RKO (cell line): ENCODE measurements at places on chromosomes 7 and 10.

- no peak for DNase-seq
Observed at GRCh38 chr7:21041666-21042065, 255.0 kb upstream of the SP8 start.

- DNase-seq = no peak
Observed at GRCh38 chr10:105359708-105360107, 718.6 kb downstream of the SORCS3 start.

- no peak for DNase-seq
Observed at GRCh38 chr10:124559372-124560132, 97.9 kb downstream of the LHPP start.

- DNase-seq = no peak
Observed at GRCh38 chr7:4132221-4132620, 549.9 kb upstream of the FOXK1 start.

DNA sequence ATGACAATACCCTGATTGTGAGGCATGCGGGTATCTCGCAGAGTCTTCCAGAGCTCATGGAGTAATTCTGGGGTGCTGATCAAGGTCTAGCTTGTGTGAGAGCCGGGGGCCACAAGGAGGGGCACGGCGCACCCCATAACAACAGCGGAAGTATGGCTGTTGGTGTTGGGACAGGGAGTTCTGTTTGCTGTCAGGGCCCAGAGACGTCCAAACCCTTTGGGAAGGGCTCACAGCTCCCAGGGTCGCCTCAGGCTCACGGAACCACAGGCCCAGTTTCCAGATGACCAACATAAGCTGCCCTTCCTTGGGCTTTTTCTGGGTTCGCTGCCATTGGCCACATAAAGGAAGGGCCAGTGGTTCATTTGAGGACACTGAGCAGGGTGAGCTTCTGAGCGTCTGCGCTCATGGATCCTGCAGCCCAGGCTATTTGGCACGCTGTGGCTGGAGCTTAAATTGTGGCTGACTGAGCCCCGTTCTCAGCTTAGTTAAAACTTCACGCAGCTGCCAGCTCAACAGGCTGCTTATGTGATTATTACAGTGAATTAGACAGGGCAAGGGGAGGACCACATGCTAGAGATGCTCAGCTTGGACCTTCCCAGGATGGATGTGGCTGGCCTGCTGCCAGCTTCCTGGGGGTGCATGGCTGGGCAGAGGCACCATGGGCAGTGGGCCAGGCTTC, 92.3 kb downstream of the DNAJB6 start:
- no peak for DNase-seq

- DNase-seq = peak; percentile 34
Observed at GRCh38 chr10:75108684-75109458, 2.6 kb upstream of the SAMD8 start.

- no peak for DNase-seq
Observed at GRCh38 chr7:158771213-158771834, 58.0 kb downstream of the ESYT2 start.

- no peak for DNase-seq
Observed at GRCh38 chr10:3203016-3203811, 30.6 kb upstream of the PITRM1 start.

DNA sequence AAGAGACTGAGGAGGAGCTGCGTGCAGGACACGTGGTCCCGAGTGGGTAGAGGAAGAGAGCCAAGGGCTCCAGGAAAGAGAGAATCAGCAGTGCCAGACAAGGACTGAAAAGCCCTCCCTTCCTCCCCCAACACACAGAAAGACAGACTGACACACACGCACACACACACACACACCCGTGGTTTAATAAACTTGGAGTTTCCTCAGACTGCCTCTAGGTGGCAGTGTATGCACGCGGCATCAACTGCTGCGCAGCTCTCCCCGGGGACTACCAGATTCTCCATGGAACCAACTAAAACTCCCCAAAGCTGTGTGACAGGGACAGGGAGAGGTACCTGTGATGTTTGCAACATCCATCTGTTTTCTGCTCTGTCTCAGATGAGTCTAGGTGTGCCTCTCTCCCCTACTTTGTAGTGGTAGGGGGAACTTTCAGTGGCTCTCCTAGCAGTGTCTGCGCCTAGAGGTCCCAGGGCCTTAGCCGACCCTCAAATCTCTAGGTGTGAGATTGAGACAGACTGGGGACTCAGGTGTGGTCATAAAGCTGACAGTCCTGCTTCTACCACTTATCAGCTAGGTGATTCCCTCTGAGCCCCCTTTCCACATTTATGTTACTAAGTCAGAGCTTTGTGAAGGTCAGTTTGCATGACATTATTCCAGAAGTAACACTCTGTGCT, 9.3 kb upstream of the TSPAN14 start:
- DNase-seq = peak; percentile 65

- DNase-seq = no peak
Observed at GRCh38 chr10:103610921-103611511, 117.5 kb downstream of the NEURL1 start.

GRCh38 chr7:117043108-117043825, 90.0 kb downstream of the ST7 start:
- DNase-seq = no peak

- no peak for DNase-seq
Observed at GRCh38 chr7:23121165-23121564, 15.6 kb downstream of the KLHL7 start.

DNA sequence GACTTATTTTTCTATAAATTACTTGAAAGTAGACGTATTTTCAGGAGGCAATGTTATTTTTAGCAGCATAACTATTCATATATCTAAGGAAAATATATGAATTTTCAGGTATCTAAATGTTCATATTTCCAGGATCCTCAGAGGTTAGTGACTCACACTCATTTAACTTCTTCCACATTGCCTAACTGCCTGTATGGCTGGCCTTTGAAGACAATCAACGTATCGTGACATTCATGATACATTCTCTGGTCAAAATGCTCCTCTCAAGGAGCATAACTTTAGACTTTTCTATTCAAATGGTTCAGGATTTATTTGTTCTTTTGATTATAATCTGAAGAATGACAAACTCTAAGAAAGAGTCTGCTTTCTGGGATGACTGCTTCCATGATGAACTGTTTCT, 89.3 kb downstream of the SEMA3C start:
- no peak for DNase-seq

GRCh38 chr7:101866328-101866727, 48.9 kb downstream of the CUX1 start:
- no peak for DNase-seq

DNA sequence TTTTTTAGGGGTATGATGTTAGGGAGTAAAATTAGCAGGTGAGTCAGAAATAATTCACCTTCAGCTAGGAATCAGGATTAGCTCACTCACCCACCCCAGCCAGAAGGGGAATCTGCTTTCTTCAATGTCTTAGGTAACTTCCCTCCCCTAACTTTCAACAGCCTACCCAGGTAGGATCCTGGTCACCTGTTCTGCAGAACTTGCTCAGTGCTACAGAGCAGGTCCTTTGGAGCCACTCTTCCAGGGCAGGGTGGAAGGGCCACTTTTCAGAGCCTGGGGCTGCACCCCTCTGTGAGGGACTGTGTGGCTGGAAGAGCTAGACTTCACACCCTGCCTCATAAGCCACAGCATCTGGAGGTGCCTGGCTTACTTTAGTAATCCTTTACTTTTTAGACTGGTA, 58.1 kb downstream of the SHH start:
- DNase-seq = no peak

DNA sequence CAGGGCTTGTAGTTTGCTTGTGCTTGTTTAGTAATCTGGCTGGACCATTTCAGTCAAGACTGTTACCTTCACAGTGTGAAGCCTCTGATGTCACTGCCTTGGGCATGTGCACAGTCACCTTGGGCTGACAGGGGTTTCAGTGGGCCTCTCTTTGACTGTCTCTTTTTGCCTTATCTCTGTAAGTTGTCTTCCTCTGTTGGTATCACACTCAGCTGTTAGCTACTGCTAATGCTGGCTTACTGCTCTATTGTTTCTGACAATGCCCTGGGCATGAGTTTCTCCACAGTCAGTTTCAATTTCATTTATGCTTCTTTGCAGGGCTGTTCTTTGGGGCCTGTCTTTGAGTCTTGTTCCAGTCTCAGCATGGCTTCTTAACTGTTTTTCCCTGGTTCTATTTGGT, 201.9 kb upstream of the SHH start:
- DNase-seq = no peak

GRCh38 chr7:159092701-159093121, 52.0 kb downstream of the VIPR2 start:
- no peak for DNase-seq

GRCh38 chr10:70523549-70523948, 45.0 kb downstream of the PALD1 start:
- no peak for DNase-seq

DNA sequence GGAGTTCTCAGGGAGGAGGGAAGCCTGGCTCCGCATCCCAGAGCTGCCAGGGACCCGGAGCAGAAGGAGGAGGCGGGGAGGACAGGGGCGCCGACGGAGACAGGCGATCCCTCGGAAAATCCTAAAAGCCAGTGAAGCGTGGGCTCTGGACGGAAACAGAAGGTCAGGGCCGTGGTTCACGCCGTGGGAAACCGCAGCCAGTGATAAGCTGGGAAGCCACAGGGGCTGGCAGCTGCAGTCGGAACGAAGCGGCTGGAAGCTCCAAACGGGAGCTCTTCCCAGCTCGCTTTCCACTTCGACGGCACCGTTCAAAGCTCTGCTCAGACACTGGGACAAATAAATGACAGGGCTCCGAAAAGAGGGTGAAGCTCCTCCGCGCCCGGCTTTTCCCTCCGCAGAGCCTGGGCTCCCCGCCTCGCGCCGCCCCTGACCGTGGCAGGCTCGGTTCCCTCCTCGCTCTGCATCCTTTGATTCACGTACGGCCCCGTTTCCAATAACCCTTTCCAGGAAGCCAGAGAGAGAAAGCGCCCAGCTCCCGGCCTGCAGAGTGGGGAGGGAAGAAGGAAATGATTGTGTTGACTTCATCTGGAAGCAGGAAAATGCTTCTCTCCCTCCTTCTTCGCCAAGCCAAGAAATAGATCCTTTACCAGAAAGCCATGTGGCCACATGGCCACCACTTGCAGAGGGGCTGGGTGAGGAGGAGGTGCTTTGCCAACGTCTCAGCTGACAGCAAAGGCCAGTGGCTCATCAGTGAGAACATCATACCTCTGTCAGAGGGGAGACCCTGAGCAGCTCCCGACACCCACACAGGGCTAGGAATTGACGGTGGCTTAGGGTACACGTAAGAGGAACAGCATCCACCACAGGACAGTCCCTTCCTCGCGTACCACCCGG, 57.4 kb downstream of the ADRB1 start:
- no peak for DNase-seq

GRCh38 chr10:75211007-75211691, 553 bp downstream of the VDAC2 start:
- DNase-seq = peak; percentile 91

DNA sequence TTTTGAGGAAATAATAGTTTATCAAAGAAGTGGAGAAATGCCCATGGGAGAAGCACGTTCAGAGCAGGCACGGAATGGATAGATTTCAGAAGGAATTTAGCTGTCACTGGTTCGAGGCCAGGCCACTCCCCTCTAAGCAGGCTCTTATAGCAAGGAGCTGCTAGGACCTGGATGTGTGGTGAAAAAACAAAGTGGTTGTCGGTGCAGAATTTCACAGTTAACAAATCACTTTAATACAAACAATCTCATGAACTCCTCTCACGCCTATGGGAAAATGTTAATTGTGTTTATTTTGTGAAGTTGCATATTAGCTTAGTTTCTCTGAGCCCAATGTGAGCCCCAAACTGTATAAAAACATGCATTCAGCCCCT, 176.3 kb downstream of the PKD1L1 start:
- DNase-seq = no peak

DNA sequence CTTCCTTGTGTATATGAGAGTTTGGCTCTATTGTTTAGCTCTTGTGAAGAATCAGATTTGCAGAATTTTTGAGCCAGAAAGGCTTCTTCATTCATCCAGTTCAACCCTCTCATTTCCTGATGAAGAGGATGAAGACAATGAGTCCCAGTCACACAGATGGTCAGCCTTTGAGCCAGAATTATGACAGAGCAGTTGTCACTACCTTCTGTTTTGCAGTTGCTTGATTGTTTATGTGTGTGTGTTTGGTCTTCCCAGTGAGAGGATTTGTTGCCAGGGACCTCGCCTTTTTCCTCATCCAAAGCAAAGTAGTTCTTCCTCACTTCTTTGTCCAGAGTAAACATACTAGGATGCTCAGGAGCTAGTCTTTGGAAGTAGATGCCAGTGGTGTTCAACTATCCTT, 15.6 kb downstream of the MDFIC start:
- no peak for DNase-seq

- DNase-seq = peak; percentile 78
Observed at GRCh38 chr7:100584683-100585510, 1.0 kb downstream of the LRCH4 start.

DNA sequence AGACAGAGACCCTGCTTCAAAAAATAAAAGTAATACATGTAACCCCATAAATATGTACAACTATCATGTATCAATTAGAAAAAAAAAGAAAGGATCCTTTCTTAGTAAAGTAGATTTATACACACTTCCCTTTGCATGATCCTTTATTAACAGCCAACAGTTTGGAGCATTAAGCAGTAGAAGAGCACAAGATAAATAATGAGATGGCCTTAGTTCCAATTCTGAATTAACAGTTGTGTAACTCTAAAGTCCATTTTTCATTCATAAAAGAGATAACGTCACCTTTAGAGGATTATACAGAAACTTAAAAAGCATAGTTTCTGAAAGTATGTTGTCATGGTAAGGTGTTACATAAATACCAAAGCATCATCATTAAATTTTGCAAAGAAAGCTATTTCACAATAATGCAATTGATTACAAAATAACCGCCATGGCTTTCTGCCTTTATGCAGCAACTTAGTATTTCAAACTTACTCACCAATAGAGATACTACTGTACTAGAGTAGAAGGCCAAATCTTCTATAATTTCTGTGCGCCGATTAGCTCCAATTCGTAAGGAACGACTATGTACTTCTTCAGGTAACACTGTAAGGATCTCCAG, 40.3 kb downstream of the TNPO3 start:
- no peak for DNase-seq

GRCh38 chr10:126867567-126868365, 37.5 kb upstream of the DOCK1 start:
- DNase-seq = no peak

DNA sequence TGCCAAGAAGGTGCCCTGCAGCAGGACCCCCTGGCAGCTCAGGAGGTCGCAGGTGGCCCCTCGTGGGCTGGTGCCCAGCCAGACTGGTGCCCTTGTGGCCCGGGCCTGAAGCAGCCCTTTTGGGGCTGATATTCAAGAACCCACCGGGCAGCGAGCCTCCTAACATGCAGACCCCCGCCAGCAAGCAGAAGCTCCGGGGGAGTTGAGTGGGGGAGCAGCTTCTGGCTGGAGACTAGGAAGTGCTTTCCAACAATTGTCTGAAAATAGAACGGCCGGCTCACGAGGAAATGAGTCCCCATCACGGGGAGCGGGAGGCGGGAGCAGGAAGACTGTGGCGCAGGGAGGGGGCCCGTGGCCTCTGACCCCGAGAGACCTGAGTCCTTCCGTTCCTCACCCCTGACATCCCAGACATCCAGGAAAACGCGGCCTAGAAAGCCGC, 9.5 kb upstream of the INTS1 start:
- DNase-seq = no peak

- no peak for DNase-seq
Observed at GRCh38 chr10:5385224-5385623, 19.4 kb downstream of the TUBAL3 start.

- no peak for DNase-seq
Observed at GRCh38 chr7:150307129-150307528, 16.0 kb upstream of the LRRC61 start.

GRCh38 chr7:33936503-33936902, 31.2 kb downstream of the BMPER start:
- no peak for DNase-seq
